HFFc6 (cell line): ENCODE measurements at places on chromosomes 1 and 21. TPM values are rescaled to one million over a fixed set of nuclear protein-coding genes. Genes with fewer than 3 reads are reported as not detected.

Gene ZNF683
- not detected in 3 replicates for total RNA-seq

Gene PLA2G5
- total RNA-seq = not detected in 3 replicates

GRCh38 chr1:54014009-54014629 is 3.9 kb downstream of the LDLRAD1 start:
- no peak overlapping the region for H3K27ac ChIP-seq
- no peaks in the 10 kb centered on the region for H3K36me3 ChIP-seq
- peaks cover 11% of the 10 kb centered on the region; the same call in 1 of the 2 replicates for H3K4me1 ChIP-seq

DNA sequence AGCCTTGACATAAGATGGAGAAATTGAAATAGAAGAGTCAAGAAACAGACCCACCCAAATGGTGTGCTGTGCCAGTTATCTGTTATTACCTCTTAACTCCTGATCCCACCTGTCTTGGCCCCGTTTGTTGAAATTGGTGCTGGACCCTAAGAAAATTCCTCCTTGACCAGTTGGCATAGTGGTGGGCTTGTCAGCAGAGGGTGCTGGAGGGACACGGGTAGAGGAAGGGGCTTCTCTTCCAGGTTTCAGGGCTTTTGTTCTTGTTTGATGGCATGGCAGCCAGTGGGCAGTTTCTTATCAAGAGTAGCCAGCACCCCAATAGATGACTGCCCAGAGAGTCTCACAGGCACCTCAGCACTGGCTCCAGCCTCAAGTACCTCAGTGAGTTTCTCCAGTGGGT is 51.6 kb downstream of the PCBP3 start:
- no peaks in the 10 kb centered on the region for H3K36me3 ChIP-seq
- H3K27ac ChIP-seq = no peak overlapping the region
- peaks cover 19% of the 10 kb centered on the region for H3K27me3 ChIP-seq
- DNase-seq = no peak
- H3K4me3 ChIP-seq = no peak overlapping the region

DNA sequence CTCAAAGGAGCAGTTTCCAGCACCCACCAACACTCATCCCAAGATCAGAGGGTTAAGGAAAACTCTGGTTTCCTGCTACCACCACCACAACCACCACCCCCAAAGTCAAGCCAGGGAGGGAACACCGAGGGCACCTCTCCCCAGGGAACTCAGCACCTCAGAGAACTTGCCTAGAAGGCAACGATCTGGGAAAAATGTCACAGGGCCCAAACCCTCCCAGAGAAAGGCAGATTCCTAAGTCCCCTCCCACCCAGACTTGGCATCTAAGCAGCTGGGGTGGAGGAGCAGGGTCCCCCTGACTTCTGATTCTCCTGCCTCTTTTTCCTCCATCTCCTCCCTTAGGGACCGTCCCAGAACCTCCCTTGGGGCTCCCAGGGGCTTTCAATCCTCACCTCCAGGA is 10.6 kb downstream of the KANK4 start:
- no peak overlapping the region for H3K4me3 ChIP-seq
- no peak for DNase-seq
- no peak overlapping the region for H3K27ac ChIP-seq
- H3K27me3 ChIP-seq = peaks cover 15% of the 10 kb centered on the region
- H3K4me1 ChIP-seq = no peaks in the 10 kb centered on the region
